LHCN-M2 (cell line): ENCODE measurements at places on chromosomes 13 and 19. TPM values are rescaled to one million over a fixed set of nuclear protein-coding genes. Genes with fewer than 3 reads are reported as not detected.

GRCh38 chr19:17184371-17184841 lies 30.8 kb upstream of the USE1 start:
- DNase-seq: no peak

- DNase-seq: no peak
These were observed 612.4 kb downstream of the PCDH9 start for GRCh38 chr13:66617786-66618185.

- DNase-seq: no peak
These were observed 240.4 kb downstream of the KCNRG start for GRCh38 chr13:50255639-50256038.

TMPRSS9 gene
- not detected in 2 replicates for total RNA-seq

SCGB2B2 gene
- total RNA-seq: not detected in 2 replicates

CRTC1 gene
- 1.7 and 2.0 TPM in 2 replicates for total RNA-seq

DNA sequence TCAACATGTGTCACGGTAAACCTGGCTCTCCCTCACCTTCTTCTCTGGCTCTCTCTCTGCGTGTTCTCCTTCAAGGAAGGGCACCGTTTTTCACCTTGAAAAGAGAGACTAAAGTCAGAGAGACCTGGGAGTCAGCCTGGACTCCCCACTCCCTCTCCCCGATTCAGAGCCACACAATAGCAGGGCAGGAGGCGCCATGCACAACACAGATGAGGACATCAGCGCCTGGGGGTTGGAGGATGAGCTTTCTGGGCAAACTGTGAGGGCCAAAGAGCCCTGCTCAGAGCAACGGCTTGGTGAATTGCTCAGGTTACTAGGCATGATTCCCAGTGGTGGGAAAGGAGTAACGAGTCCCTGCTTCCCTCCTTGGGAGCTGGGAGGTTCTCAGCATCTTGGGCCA lies 32.3 kb downstream of the HSPH1 start:
- no peak for DNase-seq

ZNF439 gene
- total RNA-seq: 0.11 and 0.26 TPM in 2 replicates

GRCh38 chr13:33377411-33377810 lies 91.9 kb upstream of the STARD13 start:
- no peak for DNase-seq

DNA sequence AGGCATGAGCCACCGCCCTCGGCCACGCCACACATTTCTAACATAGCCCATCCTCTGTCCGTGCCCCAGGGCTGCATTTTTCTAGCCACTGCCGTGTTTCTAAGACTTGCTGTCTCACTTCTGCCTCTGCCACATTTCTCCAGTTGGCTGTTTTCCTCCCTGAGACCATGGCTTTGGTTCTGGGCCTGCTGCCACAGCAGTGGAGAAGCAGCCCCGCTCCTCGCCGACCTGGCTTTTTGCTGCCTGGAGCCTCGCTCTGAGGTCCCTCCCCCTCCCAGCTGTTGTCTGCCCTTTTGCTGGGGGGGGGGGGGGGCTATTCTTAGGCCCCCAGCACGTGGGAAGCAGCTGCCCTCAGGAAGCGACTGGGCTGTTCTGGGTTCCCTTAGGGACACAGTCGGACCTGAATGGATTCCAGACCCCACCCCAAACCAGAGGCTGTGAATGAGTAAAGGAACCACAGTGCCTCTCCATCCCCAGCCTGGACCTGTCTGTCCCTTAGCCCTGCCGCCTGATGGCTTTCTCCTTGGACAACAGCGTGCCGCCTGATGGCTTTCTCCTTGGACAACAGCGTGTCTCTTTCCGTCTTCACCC lies 3.3 kb downstream of the GYS1 start:
- peak; percentile 88 for DNase-seq
